Right ventricle myocardium superior (tissue), 1 donor: ENCODE measurements at places on chromosomes 5 and 9. TPM values are rescaled to one million over a fixed set of nuclear protein-coding genes. Genes with fewer than 3 reads are reported as not detected.

Gene SPINK7
- total RNA-seq, result not detected

DNA sequence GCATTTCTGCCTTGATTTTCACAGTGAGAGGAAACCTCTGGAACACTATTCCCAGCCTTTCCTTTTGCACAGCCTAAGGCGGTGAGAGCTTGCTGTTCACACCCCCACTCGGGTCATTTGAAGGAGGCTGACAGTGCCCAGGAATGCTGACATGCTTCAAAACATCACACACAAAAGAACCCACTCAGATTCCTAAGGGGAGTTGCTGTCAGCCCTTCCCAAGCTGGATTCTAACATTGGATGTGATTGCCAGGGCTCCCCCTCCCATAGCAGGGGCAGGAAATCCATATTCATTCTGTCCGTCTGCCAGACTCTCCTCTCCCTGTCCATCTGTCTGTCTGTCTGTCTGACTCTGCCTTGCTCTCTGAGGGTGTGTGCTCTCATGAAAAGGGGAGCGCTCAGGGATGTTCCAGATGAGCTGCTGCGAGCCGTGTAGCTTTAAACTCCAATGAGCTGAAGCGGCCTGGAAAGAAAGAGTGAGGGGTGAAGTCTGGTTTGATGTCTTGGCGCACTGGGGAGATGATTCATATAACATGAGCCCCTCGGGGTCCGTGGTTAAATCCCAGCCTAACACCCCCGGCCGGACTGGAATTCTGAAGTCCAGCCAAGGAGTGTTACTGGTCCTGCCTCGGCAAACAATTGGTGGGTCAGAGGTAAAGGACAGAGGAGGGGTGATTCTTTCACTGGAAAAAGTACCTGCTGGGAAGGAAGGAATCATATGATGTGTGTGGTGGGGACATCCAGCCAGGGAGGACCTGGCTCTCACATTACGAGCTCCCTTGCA, 517.0 kb downstream of the CCDC171 start:
- no peak for DNase-seq

- DNase-seq, result no peak
These were observed 8.0 kb downstream of the UCK1 start for GRCh38 chr9:131523086-131523388.

Gene PRR7
- 0.59 TPM for total RNA-seq

GRCh38 chr5:5422819-5423515, 490 bp downstream of the ICE1 start:
- DNase-seq, result no peak

Gene PCDHGA3
- total RNA-seq, result 13.0 TPM

- DNase-seq, result no peak
These were observed 71.9 kb downstream of the AMBP start for GRCh38 chr9:114006155-114006550.

Gene RPP25L
- total RNA-seq, result 43.4 TPM

Gene FOXD4
- total RNA-seq, result not detected

- no peak for DNase-seq
These were observed 27.9 kb downstream of the FBXW11 start for GRCh38 chr5:171978519-171978918.

- DNase-seq, result no peak
These were observed 38.4 kb upstream of the SMIM23 start for GRCh38 chr5:171747061-171747859.

Gene IL12B
- not detected for total RNA-seq

GRCh38 chr9:89078860-89079259, 87.6 kb downstream of the S1PR3 start:
- no peak for DNase-seq

- no peak for DNase-seq
These were observed 8.0 kb upstream of the HNRNPAB start for GRCh38 chr5:178196281-178196812.

DNA sequence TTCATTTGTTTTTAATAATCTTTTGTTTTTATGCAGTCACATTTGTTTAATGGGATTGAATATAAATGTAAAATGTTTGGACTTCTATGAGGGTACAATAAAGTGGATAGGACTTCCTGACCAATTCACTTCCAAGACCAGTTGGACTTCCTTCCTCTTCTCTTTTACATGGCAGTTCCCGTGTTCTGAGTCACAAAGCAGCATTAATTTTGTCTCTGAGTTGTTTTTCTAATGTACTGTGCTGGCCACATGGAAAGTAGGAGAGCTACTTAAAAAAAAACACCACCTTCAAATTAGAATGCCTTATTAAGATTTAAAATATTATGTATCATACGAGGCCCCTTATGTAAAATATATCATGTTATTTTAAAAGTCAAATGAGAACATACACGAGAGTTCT, 87.3 kb downstream of the CCDC171 start:
- DNase-seq, result no peak

- DNase-seq, result no peak
These were observed 404.7 kb downstream of the TLE4 start for GRCh38 chr9:79976257-79977073.

DNA sequence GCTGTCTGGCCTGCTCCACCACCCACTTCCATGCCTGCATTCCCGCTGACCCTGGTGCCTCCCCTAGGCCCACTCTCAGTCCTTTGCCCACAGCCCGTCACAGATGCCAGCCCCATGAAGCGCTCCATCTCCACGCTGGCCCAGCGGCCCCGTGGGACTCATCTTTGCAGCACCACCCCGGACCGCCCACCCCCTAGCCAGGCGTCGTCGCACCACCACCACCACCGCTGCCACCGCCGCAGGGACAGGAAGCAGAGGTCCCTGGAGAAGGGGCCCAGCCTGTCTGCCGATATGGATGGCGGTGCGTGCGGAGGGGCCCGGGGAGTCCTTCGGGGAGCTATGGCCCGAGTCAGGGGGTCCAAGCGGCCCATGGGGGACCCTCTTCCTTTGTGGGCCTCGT, 242.5 kb downstream of the CACNA1B start:
- DNase-seq, result no peak

Gene GABBR2
- total RNA-seq, result 0.30 TPM

- DNase-seq, result no peak
These were observed 107.6 kb downstream of the C9orf50 start for GRCh38 chr9:129513282-129513681.

- no peak for DNase-seq
These were observed 68.1 kb upstream of the MRPS30 start for GRCh38 chr5:44740660-44741059.

Gene SH3PXD2B
- 5.3 TPM for total RNA-seq

GRCh38 chr9:118670011-118670953, 699.0 kb downstream of the BRINP1 start:
- DNase-seq, result no peak

Gene PDZD2
- 81.5 TPM for total RNA-seq

Gene NDUFB6
- total RNA-seq, result 193 TPM

Gene MYMK
- not detected for total RNA-seq

Gene PCDHGB2
- 9.2 TPM for total RNA-seq

GRCh38 chr9:80792726-80793125, 896.6 kb downstream of the TLE1 start:
- DNase-seq, result peak; percentile 36

Gene SLC36A2
- 1.2 TPM for total RNA-seq

GRCh38 chr9:80188579-80188978, 616.8 kb downstream of the TLE4 start:
- no peak for DNase-seq
